Right atrium auricular region (tissue), 2 donors: ENCODE measurements at places on chromosomes 5 and 9.

GRCh38 chr5:31939151-31939550 lies 235.0 kb downstream of the GOLPH3 start:
- DNase-seq = no peak

DNA sequence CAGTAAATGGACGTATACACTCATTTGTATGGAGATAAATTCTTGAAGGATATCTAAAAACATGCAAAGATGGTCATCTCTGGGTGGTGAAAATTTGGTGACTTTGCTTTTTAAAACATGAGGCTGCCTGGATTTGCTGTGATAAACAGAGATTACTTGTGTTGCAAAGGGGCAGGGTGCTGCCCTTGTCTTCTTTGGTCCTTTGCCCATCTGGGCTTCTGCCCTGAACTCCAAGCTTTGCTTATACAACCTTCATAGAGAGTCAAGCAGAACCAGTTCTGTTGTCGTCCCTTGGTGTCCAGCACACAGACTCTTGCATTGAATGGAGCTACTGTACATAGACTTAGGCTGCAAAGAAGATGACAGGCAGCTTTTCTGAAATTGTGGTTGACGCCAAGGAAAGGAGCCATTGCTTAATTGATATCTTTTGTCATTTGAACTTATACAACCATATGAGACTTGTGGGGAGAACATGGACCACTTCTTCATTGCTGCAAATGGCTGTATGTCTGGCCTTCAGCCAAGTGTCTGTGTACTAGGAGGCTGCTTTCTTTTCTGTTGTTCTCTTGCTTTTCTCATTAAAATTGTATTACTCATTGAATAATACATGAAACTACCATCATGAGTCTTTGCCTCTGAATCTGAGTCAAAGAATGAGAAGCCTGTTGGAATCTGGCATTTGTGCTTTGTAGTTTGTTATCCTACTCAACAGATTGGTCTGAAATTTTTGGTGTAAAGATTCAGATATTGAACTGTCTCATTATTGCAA lies 152.5 kb downstream of the DMRT2 start:
- no peak for DNase-seq

DNA sequence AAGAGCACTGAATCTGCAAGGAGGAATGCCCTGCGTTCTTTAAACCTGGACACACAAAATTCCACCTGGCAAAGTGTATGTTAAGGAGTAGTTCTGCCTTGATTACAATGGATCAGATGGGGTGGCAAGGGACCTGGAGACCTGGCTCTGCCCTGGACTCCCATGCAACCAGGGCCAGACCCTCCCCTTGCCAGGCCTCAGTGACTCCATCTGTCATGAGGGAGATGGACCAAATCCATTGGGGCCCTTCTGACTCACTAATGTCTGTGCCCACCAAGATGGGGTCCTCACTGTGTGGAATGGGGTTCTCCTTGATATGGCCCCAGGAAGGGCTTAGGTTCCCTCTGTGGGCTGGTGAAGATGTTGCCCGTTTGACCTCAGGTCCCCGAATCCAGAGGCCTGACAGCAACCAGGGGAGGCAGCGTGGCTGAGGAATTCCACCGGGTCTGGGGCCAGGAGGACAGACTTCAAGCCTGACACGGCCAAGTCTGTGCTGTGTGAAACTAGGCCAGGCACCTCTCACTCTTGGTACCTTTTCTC lies 100.3 kb downstream of the PAX5 start:
- no peak for DNase-seq

DNA sequence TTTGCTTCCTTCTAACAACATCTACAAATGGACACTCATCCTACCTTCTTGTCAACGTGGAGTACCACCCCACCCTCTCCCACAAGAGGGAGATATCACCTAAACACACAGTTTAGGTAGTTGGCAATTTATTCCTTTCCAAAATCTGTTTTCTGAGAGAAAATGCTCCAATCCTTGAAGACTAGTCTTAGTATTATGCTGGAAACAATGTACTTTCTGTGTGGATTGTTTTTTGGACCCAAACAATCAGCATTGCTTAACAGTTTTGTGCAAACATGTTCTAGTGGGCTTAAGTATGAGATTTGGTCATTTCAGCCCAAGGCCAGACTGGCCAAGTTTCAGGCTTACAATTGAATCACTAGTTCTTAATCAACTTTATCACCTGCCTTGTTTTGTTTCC lies 359.1 kb downstream of the ARHGEF28 start:
- no peak for DNase-seq
